Fibroblast of the aortic adventitia (primary cell): ENCODE measurements at places on chromosomes 7 and 10.

- no peak for DNase-seq
Observed at GRCh38 chr7:129778770-129779601, 167.5 kb downstream of the NRF1 start.

DNA sequence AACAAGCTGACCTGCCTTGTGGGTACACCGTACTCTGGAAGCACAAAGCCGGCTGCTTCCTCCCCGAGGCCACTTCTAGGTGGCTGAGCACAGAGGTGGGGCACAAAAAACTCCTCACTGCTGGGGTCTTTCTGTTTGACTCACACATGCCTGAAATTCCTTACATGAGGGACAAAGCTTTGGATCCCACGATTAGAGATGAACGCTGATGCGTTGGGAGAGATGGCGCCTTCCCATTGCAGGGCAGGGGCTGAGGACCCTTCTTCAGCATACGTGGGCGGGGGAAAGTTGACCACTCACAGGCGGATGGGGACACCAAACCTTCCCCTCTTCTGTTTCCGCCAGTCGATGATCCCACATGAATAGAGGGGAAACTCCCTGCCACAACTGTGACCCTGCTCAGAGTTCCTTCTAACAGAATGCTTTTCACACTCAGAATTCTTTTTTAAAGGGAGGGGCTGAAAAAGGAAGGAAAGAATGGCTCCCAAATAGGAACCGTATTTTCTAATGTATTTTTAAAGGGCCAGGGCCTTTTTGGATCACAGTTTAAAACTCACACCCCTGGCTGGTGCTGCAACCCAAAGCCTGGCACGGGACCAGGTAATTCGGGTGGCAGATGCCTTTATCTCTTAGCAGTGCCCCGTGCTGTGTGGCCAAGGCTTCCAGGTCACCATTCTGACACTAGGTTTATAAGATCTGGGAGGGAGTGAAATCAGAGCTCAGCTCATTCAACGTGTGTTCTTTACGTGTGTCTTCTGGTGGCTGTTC is 134.0 kb downstream of the PRKAG2 start:
- DNase-seq = no peak

GRCh38 chr10:21401196-21401595 is 124.3 kb downstream of the SKIDA1 start:
- DNase-seq = peak; percentile 12

- DNase-seq = peak; percentile 75
Observed at GRCh38 chr10:5283305-5284158, 81.2 kb upstream of the UCN3 start.

DNA sequence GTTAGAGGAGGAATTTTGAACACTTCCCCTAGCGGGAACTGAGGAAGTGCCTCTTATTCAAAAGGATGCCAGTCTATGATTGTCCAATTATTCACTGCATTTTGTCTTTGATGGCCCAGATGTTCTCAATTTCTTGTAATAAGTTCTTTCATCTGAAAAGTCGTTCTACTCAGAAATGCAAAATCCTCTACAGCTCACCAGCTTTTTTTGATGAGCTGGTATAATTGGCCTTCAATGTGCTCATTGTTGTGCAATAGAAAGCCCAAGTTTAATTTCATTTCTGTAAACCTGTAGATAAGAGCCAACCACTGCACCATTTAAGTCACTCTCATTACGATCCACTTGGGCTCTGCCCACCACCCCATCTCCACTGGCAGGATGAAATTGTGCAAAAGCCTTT is 978.7 kb upstream of the AUTS2 start:
- DNase-seq = no peak

DNA sequence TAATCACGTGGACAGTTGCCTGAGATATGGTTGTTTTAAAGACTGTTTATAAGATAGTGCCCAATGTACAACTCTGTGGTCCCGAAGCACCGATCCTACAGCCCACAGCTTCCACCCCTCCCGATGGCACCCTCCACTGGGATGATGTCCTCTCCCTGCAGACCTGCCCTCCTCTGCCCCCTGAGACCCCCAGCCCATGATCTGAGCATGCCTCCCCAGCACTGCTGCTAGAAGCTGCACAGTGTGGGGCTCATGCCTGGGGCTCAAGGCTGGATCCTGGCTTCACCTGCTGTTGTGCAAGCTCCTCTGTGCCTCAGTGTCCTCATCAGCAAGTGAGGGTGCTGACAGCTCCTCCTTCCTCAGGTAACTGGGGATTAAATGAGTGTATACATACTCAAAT is 254.7 kb upstream of the MKI67 start:
- no peak for DNase-seq

DNA sequence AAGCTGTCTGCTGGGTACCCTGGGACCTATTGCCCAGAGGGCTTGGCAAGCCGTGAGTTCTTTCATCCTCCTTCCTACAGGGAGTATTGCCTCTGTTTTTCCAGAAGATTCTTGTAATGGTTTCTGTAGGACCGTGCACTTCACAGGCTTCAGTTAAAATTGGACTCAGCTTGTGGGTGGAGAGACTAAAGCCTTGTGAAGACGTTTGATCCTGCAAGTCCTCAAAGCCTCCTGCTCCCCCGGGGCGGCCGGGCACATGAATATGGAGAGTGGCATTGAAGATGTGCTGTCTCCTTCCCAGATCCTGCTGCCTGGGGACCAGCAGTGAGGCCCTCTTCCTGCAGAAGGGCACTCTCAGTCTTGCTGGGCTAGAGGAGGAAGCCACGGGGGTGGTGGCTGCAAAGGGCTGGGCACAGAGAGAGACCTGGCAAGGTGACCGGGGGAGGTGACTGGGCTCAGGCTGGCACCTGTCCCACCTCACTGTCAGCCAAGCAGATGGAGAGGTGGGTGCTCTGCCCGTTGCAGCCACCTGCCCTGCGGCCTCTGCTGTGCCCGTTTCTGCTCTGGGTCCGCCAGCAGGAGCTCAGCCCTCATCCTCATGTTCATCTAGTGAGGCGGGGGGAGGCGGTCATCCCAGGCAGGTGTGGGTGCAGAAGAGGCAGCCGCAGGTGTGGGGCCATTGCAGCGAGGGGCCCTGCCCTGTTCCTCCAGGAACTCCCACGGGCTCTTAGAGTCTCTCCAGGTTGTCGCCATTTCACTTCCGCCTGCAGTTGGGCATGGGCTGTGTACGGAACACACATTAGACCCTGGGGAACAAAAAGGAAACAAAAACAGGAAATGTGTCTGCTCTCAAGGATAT is 55.7 kb downstream of the TMEM209 start:
- no peak for DNase-seq

GRCh38 chr10:46318799-46319198 is 32.0 kb downstream of the ANTXRL start:
- DNase-seq = no peak

DNA sequence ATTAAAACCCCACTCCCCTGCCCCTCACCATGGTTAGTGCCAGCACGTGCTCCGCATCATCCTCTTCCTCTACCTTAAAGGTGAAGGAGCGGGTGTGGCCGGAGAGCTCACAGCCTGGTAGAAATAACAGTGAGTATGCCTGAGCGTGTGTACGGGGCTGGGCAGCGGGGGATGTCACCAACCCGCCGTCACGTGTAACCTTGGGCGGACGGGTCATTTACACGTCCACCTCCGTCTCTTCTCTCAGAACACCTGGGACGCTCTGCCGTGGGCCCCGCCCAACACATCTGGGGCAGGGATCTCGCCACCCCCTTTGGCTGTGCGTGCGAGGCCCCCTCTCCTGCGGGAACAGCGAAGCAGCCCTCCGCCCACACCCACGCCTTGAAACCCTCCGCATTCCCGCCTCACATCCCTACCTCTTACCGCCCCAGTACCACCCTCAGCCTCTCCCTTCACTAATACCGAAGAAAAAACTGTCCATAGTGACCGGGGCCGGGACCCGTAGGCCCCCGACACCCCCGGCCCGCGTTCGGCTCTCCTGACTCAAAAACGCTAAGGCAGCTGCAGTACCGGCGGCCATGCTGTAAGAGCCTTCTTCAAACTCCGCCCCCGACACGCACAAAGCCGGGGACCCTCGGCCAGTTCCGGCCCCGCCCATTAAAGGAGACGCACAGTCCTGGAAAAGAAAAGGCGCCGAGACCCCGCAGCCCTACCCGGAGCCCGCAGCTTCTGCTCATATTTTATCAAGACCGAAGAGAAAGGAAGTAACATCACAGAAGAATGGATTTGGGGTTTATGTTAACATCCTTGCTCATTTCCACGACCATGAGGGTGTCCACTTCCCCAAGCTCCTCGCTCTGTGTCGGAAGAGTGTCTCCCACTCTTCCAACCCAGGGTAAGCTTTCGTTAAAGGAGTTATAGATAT is at the start of gene NPM3:
TSS of gene NPM3 (minus strand) at position 636 of the 925 bp plus-strand sequence. CDS start at position 580, 56 bp downstream.
- peak; percentile 67 for DNase-seq

DNA sequence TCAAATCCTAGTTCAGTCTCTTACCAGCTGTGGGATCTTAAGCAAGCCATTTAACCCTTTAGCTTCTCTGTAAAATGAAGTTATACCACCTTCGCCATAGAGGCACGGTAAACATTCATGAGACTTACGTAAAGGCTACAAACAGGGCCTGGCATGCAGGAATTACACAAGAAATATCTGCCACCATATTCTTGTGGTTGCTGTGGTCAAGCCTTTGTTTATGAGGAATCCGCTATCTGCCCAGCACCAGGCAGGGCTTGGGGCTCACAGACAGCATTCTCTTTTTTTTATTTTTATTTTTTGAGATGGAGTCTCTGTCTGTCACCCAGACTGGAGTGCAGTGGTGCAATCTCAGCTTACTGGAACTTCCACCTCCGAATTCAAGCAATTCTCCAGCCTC is 9.9 kb downstream of the AIFM2 start:
- DNase-seq = no peak

DNA sequence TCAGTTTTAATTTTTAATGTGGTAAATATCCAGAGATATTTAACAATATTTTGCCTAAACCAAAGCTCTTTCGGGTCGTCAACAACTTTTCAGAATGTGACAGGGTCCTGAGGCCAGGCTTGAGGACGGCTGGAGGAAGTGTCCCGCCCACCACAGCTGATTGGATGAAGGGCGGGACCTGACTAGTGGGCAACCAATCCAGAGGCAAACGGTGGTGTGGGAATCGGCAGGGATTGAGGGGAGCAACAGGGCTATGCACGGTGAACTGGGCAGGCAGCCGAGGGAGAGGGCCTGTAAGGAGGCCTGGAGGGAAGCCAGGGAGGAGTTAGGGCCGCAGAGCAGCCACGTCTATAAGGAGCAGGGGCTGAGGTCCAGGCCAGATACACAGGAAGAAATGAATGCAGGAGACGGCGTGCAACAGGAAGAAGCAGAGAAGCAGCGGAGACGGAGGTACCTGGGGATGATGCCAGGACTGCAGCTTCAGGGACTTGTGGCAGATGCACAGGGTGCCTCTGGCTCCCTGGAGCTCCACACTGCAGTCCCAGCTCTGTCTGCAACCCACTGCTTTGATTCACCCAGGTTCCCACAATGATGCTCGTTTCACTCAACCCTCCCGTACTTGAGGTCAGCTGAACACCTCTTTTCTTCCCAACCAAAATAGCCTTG is 46.1 kb upstream of the ZMIZ1 start:
- no peak for DNase-seq

DNA sequence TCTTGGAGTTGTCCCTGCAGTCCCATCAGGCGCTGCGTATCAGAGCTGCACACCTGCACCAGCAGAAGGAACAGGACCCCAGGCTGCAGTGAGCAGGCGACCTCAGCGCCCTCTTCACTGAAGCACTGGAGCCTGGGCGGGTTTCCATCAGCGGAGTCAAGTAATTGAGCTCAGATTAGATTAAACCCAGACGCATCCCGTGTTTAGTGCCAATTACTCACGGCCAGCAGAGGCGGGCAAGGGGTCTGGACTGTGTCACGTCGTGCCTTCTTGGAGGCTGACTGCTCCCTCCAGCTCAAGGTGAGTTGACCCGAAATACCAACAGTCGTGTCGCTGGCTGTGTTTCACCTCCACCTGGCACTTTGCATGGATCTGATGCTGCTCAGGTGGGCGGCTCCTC is 123.6 kb downstream of the CXCL12 start:
- DNase-seq = no peak

- DNase-seq = no peak
Observed at GRCh38 chr10:126334272-126334671, 54.0 kb downstream of the ADAM12 start.

- no peak for DNase-seq
Observed at GRCh38 chr7:116671111-116671510, 885 bp upstream of the MET start.

DNA sequence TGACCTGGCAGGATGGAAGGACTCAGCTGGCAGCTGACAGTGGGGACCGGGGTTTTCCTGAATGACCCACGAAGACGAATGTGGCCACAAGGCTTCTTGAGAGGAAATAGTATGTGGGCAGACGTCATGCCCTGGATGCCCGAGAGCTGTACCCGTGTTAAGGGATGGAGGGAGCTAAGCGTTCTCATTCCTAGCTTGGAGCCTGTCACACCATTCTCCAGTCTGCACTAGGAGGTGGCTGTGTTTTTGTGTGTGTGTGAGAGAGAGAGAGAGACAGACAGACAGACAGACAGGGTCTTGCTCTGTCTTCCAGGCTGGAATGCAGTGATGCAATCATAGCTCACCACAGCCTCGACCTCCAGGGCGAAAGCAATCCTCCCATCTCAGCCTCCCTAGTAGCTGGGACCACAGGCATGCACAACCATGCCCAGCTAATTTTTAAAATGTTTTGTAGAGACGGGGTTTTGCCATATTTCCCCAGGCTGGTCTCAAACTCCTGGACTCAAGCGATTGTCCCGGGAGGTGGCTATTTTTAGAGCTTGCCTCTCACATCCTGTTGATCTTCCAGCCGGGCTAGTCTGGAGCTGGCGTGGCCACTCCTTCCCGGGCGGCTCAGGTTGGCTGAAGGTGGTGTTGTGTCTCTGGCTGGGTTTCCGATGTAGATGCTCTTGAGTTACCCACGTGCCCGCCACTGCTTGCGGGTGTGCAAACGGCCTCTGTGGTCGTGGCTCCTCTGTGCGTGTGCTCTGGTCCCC is 2.1 kb downstream of the AMZ1 start:
- DNase-seq = peak; percentile 31

DNA sequence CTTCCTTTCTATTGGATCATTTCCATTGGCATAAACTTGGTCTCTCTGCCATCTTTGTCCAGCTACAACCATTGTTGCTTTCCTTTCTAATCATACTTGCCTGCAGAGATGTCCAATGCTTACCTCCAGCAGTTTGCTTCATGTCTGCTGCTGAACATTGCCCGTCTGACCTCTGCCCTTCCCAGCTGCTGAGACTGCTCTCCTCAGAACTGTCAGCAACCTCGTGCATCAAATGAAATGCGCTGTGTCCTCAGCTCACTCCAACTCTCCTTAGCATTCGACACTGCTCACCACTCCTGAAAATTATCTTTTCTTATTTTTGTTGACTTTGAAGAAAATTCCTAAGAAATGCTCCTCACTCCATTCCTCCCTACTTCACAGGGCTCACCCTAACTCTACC is 5.0 kb downstream of the FAM170B start:
- no peak for DNase-seq

DNA sequence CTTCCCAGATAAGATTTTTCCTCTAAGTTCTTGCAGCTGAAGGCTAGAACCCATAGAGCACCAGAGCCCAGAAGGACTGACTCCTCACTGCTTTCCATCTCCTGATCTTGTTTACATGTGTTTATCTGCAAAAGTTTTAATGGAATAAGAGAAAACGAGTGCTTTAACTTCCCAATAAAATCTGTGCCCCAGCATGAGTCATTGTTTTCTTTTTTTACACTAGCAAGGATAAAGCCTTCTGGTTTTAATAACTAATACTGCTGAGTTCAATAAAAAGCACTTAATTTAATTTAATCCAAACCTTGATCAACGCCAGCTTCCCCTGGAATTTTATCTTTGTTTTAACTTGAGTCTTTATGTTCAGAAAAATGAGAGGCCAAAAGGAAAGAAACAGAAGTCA is 227.6 kb downstream of the HPSE2 start:
- DNase-seq = no peak
